NCI-H2227 treated with DMSO at 0.1 percent for 48 hours (cell line): ENCODE measurements at places on chromosomes 4 and X.

DNA sequence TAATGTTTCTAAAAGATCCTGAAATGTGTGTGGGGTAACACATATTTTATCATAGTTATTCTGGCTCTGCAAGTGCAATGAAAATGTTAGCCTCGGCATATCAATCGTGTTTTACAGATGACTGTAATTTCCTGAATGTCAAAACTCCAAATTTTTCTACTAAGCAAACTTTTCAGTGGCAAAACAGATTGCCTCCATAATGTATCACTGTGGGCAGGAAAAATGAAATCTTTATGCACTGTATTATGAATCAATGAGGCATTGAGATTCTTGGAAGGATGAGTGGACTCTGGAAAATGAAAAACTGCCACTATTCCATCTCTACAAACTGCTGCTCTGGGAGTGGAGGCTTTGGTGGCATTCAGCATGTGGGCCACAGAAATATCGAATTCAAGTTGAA, 160.1 kb upstream of the MBNL3 start:
- DNase-seq, result no peak

DNA sequence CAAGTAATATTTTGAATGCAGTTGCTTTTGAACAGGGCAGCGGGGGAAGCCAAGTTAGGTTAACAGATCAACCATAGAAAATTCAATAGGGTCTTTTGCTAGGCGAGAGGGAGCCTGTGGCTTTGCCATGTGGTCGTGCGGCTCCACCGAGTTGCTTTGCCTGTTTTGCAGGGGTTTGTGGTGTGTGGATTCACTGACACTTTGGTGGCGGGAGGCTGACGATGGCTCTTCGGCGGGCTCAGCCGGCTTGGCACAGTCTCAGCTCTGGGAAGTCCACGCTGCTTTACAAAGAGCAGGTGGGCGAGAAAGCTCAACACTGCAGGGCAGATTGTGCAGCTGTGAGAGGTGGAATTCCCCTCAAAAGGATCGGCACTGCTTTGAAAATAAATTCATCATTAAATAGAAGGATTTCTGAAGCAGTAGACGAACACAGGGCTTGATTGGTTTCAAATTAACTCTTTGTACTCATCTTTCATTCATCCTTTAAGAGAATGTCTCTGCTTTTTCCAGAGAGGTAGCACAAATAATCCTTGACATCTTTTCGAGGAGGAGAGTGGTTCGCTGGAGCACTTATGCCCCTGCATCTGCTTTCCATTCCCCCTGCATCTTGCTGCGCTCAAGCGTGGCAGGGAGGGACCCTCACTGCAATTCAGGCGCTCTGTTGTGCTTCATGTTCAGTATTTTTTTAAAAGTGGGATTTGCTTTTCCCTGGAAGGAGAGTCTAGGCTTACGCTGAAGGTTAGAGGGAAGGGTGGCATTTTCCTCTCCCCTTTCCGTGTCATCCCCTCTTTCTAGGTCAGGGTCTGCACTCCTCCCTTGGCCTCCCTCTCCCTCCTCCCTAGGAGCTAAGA, 201.8 kb upstream of the LEF1 start:
- DNase-seq, result no peak

DNA sequence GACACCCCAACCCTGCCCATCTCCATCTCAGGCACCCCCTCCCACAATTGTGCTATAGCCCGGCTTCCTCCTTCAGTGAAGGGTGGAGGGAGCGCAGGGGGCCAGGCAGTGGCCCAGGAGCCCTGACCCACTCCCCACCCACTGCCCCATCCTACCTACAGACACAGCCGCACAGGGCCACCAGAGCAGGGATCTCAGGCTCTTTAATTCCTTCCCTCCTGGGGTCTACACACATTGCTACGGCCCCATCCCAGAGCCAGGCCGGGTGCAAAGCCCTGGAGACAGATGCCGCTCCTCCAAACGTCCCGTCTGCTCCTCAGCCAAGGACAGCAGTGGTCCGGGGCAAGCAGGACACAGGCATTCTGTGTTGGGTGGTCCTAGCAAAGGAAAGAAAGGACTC, 12.8 kb upstream of the DUSP9 start:
- no peak for DNase-seq

DNA sequence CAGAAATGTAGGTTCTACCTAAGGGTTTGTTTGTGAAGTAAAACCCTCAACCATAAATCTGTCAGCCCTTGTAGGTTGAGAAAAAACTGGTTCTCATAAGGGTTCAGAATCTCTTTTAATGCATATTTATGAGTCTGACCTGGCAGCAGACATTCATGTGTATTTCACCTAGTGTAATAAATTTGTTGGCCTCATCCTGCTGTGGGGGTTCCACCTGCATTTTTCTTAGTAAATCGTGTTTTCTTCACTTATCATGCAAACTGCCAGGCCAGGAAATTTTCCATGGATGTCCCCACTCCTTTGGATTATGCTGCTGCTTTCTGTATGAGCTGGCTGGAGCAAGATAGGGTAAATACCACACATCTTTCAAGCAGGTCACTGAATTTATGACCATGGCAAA, 42.4 kb downstream of the KLHL13 start:
- DNase-seq, result no peak

DNA sequence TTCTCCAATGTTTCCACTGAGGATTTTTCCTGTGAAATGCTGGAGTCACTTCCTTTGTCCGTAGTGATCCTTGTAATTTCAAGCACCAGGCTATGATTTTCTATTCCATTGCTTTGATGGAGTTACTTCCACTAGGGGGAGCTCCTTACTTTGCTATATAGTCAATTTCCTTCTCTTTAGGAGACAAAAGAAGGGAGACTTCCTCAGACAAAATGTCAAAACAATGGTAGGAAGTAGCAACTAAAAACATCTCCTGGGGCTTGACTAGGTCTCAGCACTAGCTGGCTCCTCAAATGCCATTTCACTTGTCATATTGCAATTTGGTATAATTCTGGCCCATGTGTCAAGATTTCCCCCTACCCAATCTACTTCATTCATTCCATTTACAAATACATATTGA, 24.1 kb downstream of the ZCCHC12 start:
- peak; percentile 75 for DNase-seq

- DNase-seq, result no peak
Measured at GRCh38 chr4:4762909-4763821, 96.3 kb upstream of the MSX1 start.

DNA sequence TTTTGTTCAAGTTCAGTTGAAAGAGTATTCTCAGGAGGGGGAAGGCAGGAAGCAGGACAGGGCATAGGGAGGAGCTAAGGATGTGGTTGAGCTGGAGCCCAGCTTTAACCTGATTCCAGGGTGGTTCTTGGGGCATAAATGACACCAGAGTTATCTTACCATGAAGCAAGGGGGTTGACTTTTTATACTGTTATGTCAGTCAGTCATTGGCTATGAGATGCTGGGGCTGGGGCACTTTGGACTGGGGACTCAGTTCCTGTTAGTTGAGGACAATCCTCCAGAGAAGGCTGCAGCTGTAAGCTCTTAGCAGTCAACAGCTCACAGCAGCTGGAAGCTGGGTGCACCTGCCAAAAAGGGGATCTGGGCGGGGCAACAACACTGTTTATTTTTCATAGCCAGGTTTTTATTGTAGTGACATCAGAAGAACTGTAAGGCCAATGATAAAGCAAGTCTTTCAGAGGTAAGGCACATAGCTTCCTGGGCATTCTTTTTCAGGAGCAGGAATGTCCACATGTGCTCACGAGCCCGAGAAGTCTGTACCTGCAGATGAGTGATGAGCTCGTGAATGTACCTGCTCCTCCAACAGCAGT, 78.5 kb downstream of the MID1IP1 start:
- no peak for DNase-seq

DNA sequence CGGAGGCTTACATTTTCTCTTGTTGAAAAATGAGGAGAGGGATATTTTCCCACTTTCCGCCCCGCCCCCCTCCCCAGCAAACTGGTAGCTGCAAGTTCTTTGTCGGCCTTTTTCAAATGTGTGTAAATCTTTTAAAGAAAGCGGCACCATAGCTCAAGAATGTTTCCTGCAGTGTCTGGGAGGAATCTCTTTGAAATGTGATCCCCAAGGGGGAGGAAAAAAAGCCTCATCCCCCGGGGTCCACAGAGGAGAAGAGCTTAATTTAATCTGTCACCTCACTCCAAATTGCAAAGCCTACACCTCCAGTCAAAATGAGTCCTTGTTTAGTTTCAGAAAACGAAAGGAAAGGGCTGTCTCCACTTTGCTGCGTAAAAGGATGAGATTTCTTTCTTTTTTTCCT, 34.8 kb downstream of the ASMT start:
- no peak for DNase-seq

DNA sequence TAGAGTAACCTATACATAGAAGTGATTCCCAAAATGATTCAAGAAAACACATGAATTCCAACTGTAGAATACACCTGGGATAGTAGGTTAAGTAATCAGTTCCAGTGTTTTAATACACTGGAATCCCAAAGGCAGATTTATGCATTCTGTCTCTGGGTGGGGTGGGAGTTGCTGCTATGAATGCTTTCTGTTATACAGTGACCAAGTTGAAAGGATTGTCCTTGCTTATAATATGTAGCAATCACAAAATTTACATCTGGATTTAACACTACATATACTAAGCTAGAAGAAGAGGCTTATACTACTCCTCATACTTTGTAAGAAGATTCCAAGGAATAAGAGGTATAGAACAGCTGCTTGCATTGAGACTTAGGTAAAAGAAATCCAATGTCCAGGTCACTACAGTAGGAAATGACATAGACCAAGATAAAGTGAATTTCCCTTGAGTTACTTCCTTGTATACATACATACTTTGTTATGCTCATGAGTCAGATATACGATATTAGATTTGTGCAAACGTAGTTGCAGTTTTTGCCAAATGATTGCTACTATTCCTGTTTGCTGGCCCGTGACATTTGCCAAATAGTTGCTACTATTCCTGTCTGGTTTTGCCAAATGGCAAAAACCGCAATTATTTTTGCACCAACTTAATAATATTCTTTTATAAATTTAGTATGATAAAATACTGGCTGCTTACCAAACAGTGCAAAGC, 210.5 kb upstream of the DIAPH2 start:
- DNase-seq, result no peak

DNA sequence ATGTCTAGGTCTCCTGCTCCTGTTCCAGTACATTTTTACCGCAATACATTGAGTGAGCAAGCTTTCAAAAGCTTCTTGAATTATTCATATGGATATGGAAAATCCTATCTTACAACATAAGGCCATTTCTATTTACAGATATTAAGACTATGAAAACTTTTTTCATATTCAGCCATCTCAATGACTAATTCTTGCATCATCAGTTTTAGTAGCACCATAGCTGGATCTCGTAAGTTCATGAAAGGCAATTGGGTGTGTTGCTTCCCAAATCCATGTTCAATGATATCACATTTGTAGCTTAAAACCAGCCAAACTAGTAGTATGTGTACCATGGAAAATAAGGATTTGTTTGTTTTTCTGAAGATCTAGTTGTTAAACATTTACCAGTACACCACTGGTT, 118.3 kb upstream of the GABRA2 start:
- DNase-seq, result no peak

- no peak for DNase-seq
Measured at GRCh38 chrX:34956916-34957315, 14.3 kb downstream of the FAM47B start.

- no peak for DNase-seq
Measured at GRCh38 chr4:180350901-180351300, 1892.3 kb upstream of the TENM3 start.

GRCh38 chr4:127103681-127104115, 529.1 kb upstream of the INTU start:
- no peak for DNase-seq

- no peak for DNase-seq
Measured at GRCh38 chrX:20513185-20513584, 246.5 kb upstream of the RPS6KA3 start.

DNA sequence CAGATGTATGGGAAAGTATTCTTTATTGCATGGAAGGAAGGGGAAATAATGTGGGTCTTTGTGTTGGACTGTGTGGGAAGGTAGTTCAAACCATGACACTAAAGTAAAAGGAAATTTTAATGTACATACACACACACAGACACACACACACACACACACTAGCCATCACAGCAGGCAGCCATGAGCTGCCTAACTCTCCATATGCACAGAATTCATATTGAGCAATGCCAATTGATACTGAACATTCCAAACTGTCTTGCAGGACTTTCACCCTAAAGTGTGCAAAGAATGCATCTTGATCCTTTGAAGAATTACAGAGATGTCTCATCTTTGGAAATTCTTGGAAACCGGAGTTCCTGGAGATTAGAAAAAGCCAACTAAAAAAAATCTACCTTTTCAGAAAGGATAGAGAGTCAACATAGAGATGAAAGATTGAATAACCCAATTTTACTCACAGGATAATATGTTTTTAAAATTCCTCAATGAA, 120.6 kb upstream of the MBNL3 start:
- no peak for DNase-seq

DNA sequence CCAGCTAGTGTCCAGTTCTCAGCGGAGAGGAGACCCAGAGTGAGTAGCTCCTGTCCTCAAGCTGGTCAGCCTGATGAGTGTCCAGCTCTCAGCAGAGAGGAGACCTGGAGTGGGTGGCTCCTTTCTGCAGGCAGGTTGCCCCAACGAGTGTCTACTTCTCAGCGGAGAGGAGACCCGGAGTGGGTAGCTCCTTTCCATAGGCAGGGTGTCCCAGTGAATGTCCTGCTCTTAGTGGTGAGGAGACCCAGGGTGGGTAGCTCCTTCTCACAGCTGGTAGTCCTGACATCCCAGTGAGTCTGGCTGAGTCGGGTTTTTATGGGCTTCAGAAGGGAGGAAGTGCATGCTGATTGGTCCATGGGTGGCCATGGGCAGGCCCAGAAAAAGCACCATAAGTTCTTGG, 55.7 kb upstream of the NUDT6 start:
- no peak for DNase-seq

DNA sequence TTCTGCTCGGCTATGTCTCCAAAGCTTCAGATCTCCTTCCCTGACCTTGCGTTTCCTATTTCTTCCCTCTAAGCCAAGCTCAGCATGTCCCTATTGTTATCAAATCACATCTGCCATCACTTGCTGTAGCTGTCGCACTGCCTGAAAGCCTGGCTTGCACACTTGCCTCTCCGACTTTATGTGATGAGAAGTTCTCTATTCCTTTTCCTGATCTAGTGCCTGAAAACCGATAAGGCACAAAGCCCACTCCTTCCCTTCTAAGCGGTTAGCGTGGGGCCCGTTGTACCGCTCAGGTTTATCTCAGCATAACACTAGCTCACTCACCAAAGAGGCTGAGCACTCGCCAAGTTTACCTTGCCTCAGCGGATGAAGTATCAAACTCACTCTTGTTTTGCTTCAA, 816 bp downstream of the NMU start:
- no peak for DNase-seq

GRCh38 chr4:40915318-40916217, 165.8 kb downstream of the NSUN7 start:
- DNase-seq, result no peak

GRCh38 chr4:169015186-169015623, 5.2 kb upstream of the CBR4 start:
- no peak for DNase-seq

- DNase-seq, result no peak
Measured at GRCh38 chr4:152464030-152464823, 71.7 kb downstream of the FBXW7 start.

DNA sequence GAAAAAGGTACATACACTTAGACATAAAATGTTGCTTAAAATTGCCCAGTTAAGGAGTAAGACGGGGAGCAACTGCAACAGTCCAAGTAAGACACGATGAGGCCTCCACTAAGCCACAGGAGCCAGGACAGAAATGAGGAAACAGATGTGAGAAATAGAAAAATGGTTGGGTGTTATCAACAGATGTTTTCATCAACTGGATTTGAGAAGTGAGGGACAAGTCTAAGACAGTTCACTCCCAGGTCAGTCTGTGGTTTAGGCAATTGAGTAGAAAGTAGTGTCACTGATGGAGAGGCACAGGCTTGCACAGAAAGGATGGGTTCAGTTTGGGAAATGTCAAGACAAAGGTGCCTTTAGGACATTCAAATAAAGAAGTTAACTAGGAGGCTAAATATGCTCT, 23.5 kb upstream of the PHF8 start:
- DNase-seq, result no peak
